NCI-H187 (cell line): ENCODE measurements at places on chromosomes 1 and 21.

- DNase-seq, result no peak
Observed at GRCh38 chr1:59577774-59578173, 237.0 kb upstream of the HOOK1 start.

- DNase-seq, result no peak
Observed at GRCh38 chr1:86258101-86258500, 101.5 kb upstream of the COL24A1 start.

DNA sequence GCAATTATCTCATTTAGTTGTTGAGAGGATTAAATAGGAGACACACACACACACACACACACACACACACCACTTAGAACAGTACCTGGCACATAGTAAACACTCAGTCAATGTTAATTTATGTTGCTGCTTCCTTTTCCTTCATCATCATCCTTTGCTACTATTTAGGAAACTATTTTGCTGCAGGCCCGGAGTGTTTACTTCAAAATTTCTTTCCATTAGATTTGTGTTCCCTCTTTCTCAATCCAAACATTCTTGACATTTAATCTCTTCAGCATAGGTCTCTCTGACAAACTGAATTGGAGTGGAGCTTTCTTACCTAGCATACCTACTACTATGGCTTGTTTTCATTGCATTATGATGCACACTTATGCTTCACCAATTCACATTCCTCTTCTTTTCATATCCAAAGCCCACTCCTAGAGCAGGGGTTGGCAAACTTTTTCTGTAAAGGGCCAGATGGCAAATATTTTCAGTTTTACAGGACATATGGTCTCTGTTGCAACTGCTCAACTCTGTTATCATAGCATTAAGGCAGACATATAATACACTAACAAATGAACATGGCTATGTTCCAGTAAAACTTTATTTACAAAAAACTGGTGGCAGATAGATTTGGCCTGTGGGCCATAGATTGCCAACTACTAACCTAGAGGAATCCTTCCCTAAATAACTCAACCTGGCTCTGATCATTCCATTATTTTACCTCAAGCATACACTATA, 49.5 kb downstream of the SCMH1 start:
- no peak for DNase-seq

DNA sequence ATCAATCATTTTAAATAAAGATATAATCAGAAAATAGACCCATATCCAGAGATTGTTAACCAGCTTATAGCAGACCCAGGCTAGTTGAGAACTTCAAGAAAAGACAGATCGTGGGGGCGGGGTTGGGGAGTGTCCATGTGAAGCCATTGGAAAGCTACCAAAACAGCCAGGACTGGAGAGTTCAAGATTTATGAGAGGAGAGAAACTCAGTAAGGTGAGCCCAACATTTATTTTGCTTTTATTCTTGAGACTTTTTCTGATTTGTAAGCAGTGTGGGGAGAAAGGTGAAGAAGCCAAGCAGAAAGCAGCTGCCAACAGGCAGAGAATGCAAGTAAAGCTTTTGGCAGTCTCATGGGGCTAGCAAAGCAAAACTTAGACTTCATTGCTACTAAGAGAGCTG, 179.9 kb downstream of the VPS13D start:
- no peak for DNase-seq

DNA sequence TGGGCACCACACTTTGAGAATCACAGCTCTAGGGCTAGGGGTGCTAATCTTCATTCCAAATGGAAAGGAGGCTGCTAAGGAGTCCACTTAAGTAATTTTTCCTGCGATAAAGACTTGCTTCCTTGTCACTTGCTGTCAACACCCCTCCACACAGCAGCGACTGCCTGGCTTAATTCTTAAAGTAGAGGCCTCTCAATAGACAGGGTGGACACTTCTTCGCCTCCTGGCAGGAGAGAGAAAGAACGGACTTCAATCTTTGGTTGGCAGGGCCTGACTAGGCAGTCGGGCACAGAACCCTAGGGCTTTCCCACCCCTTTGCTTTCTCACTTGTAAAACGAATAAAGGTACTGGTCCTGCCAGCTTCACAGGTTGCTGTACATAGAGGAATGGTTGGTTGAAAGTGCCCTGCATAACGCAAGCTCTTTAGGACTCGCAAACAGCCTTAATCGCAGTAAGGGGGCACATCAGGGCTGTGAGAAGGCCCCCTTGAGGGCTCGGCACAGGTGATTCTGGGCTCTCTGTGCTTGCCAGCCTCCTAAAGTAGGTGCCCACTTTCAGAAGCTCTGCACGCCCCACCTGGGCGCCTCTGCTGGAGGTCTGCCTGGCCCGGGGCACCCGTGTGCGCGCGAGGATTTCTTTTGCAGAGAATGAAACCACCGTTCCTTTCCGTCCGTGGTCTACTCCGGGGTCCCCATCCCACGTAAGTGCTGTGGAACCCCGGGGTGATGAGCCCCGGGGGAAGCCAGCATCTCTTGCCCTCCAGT, 47.6 kb upstream of the CD34 start:
- no peak for DNase-seq

DNA sequence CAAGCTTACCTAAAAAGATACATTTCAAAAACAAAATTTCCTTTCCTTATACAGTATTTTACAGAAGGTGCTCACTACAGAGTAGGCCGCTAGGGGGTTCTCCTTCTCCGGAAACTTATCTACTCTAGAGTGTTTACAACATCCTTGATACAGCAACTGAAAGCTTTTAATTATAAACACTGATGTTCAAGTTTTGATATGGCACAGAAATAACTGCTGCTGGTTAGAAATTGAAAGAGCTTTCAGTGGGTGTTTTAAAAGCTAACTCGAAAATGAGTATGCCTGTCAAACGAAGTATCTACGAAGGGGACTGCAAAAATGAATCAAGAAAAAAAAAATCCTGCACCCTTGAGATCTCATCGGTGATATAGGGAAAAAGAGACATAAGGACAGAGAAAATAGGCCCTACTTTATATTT, 1.0 kb downstream of the YOD1 start:
- peak; percentile 46 for DNase-seq

GRCh38 chr1:175572932-175573868, 170.2 kb downstream of the TNR start:
- no peak for DNase-seq

GRCh38 chr1:170731566-170732251, 67.8 kb downstream of the PRRX1 start:
- DNase-seq, result no peak

DNA sequence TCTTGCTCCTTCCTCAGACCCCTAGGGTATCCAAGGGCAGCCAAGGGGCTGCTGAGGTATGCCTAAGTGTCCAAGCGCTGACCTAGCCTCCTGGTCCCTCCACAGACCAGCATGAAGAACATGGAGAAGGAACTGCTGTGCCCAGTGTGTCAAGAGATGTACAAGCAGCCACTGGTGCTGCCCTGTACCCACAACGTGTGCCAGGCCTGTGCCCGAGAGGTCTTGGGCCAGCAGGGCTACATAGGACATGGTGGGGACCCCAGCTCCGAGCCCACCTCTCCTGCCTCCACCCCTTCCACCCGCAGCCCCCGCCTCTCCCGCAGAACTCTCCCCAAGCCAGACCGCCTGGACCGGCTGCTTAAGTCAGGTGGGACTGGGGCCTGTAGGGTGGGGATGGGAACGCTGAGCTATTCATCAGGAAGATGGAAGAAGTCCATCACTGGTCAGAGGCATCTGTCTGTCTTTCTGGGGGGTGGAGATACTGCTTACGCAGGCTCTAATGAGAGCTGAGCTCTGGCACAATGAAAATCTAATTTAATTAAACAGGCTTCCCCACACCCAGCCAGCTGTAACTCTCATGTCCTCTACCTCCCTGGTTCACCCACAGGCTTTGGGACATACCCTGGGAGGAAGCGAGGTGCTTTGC, 1.8 kb downstream of the TRIM46 start:
- no peak for DNase-seq

DNA sequence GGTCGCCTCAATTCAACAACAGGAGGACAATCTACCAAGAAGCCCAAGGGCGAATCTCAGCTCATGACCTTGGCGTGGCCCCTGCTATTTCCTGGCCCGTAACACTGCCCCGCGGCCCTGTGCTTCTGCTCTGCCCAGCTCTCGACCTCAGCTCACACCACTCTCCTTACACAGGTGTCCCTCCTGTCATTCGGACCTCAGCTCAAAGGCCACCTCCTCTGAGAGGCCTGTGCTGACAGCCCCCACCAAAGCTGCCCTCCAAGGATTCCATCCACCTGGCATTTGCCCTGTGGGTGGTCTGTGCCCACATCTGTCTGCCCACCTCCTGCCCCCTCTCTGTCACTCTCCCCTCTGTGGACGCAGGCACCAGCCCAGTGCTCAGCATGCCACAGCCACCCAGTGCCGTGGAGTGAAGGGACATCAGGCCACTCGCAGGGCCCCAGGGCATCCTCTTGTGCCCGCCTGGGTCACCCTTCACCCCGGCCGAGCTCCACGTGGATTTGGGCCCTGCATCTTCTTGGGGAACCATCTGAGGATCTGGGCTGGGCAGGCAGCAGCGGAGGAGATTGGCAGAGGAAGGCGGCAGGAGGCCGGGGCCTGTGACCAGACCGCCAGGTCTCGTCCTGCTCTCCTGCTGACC, 70.3 kb downstream of the DHRS3 start:
- no peak for DNase-seq

DNA sequence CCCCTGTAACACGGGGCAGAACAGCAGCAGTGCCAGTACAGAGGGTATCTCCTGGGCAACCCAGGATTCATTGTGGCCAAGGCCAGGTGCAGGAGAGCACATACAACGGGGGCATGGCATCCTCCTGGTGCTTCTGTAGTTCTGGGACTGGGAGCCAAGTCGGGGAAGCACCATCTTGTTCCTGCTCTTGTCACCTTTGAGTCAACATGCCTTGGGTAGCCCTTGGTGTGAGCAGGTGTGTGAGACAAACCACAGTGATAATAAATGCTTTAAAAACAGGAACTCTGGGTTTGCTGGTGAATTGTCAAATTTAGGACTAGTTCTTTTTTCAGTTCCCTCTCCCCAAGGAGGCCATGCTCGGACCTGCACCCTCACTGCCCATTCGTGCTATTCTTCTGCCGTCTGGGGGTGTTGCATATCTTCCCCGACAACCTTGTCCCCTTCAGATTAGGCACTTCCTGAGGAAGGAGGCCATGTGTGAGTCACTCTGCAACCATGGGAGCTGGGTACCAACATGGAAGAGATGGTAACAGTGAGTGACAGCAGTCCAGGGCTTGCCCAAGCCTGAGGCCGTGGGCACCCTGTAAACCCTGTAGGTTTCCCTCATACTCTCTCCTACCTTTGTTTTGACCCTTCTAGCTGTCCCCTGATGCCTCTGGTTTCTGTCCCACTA, 150.2 kb downstream of the GRIK3 start:
- DNase-seq, result no peak

DNA sequence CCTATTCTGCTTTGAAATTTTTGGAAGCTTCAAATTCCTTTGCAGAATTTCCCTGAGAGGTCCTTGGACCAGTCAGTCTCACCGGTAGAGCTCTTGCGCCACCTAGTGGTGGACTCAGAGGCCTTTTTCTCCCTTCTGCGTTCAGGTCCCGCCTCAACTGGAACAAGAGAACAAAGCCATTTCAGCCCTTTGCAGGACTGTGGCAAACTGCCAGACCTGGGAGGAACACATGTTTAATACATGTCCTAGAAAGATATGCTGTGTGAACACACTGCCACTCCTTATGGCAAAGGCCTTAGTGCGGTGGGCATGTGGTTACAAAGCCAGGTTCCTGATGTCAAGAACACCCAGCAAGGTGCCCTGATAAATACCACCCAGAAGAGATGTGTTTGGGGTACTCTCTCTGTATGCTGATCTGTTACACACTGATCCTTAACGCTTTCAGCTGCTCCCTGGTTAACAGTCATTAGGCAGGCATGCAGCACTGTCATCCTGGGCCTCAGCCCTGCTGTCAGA, 82.2 kb upstream of the SSX2IP start:
- peak; percentile 34 for DNase-seq

- DNase-seq, result no peak
Observed at GRCh38 chr1:230556453-230556852, 85.8 kb upstream of the COG2 start.
